Stimulated activated CD8-positive, alpha-beta memory T cell treated with anti-CD3 and anti-CD28 coated beads, Interleukin-4, amount 100 ng/mL, for 1 hour (primary cell): ENCODE measurements at places on chromosomes 2 and 18.

GRCh38 chr2:57437077-57437476 is 609.5 kb upstream of the VRK2 start:
- no peak for DNase-seq

- DNase-seq = no peak
Observed at GRCh38 chr2:170113168-170113894, 64.6 kb upstream of the MYO3B start.

- DNase-seq = no peak
Observed at GRCh38 chr2:7454592-7454991, 537.4 kb downstream of the RNF144A start.

DNA sequence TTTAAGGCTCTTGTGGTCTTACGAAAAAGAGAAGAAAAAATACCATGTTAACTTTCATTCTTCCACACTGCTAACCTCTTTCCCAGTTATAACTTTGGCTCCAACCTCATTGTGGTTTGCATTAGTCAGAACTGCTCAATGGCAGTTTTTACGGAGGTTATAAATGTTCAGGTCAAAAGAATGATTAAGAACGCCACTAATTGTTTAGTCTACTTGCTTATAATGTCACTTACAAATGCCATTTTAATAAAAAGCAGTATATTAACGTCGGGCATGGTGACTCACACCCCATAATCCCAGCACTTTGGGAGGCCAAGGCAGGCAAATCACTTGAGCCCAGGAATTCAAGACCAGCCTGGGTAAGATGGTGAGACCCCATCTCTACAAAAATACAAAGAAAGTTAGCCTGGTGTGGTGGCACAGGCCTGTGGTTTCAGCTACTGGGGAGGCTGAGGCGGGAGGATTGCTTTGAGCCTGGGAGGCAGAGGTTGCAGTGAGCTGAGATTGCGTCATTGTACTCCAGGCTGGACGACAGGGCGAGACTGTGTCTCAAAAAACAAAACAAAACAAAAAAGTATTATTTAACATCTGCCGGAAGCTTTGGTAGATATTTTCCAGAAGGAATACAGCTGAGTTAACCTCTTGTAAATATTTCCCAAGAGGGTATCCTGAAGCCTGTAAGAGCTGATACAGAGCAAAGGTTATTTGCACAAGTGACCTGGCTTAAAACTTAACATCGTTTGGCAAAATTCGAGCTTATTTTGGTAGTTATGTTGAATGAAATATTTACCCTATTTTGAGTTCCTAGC is 5.1 kb downstream of the AGPS start:
- no peak for DNase-seq

- no peak for DNase-seq
Observed at GRCh38 chr18:25074925-25075324, 277.0 kb downstream of the ZNF521 start.

DNA sequence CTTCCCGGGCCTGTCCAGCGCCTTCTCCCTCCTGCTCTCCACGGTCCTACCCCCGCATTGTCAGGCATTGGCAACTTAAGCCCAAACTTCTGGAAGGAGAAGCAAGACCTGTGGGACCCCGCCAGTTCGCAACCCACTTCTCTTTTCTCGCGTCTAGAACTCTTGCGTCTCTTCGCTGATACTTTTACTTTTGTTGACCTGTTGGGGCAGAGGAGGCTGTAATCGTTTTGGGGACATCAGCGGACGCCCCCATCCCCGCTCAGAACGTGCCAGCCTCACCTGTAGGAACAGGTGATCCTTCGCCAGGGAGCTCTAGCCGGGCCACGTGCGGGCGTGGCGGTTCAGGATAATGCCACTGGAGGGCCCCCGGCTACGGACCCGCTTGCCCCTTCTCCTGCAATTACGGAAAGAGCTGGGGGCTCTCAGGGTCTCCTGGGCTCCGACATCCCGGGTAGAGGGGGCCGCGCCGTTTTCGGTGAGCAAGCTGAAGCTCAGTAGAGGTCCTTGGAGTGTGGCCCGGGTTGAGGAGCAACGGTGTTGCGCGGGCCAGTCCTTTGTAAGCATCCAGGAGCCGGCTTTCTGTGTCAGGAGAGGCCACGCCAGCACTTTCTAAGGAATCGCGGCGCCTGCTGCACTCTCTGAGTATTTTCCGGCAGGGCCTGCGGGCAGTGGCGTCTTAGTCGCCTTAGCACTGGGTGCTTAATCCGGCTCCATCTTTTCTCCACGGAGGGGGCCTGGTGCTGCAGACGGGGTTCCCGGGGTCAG is 1.6 kb downstream of the MTCL1 start:
- no peak for DNase-seq

- no peak for DNase-seq
Observed at GRCh38 chr18:37270038-37270665, 295.4 kb downstream of the CELF4 start.

DNA sequence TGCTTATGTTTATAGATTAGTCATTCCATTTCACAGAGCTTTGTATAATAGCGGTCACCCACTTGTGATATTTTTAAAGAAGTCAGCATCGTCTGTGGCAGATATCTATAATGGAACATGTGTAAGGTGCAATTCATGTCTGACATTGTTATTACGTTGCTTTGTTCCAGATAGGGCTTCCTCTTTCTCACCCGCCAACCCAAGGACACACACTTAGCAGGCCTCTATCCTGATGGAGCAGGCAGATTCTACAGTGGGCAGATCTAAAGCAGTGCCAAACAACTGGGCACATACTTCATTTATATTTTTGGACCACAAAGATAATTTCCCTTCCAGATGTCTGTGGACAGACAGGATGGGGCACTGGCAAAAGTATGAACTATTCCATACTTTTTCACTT is 573.1 kb downstream of the TDRD15 start:
- DNase-seq = no peak

DNA sequence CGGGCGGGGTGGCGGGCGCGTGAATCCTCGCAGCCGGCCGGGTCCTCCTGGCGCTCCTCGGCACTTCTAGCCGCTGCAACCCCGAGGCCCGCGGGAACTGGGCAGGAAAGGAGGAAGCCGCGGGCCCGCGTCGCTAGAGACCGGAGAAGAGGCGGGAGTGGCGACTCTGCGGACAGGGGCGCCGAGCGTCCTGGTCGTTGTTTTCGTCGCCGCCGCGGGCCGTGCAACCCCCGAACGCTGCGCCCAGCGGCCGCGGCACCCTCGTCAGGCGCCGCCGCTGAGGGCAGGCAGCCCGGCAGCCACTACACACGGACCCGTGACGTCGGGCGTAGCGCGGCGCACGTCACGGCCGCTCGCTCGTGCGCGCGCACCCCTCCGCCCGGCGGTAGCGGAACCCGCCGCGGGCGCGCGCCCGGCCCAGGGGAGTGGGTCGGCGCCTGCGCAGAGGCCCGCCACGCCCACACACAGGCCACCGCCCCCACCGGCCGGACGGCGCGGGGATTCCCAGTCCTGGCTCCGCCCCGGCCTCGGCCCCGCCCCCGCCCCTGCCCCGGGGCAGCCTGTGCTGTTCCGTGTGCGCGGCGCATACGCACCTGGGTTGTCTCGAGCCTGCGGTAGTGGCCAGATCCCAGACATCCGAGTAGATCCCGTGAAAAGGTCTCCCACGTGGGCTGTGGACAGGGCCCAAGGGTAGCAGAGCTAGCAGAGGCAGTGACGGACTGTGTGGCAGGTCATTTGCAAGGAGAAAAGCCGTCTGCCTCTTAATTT is at the start of gene MAP3K2:
TSS of gene MAP3K2 (minus strand) at position 321 of the 768 bp plus-strand sequence. CDS start 44,846 bp downstream, outside the sequence.
- DNase-seq = peak; percentile 88

DNA sequence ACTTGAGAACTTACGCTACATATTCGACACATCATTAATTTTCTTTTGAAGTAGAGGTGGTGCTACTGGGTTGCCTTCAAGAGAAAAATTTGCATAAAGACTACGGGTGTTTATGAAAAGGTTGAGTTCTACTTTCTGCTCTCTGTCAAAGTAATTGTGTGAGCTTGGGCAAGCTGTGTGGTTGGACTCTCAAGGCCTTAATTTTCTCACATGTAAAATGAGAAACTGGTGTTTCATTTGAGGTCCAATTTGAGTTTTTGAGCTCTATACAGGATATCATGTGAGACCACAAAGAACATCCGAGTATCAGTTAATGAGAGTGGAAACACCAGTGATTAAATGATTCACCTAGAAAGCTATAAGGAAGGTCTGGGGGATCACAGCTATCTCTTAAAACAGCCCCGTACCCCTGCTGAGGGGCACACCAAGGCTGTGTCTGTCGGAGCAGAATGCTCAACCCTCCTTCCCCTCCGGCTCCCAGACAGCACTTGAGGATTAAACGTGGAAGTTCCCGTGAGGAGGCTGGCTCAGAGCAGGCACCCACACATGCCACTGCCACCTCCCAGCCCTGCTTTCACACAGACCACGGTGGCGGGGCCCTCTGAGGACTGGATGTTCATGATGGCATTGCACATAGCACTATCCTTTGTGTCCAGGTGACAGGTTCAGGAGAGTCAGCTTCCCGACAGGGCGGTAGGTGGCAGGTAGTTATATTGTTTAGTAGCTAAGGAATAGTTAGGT is 191.8 kb downstream of the RNF144A start:
- no peak for DNase-seq

GRCh38 chr2:111030260-111030891 is 90.3 kb upstream of the BCL2L11 start:
- DNase-seq = no peak

DNA sequence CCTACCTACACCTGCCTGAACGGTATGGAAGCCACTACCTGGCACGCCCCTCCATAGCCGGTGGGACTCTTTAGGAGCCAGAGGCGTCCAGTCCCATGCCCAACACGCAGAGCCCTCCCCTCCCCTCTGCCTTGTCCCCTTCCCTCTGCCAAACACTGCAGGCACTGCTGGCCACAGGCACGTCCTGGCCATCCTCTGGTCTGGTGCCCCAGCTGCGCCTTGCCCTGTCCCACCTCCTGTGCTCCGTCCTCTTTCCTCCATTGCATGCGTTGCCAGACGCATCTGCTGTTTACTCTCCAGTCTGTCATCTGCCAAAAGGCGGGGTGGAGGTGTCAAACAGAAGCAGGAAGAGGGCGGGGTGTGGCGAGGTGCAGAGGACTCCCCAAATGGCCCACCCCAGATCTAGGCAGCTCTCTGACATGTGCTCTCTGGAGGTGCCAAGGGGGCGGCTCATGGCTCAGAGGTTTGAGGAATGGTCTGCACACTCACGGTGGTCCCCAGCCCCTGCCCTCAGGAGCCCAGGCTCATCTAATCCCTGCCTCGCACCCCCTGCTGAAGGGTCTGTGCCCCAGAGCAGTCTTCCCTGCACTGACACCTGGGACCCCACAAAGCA is 45.1 kb downstream of the HS6ST1 start:
- DNase-seq = no peak

GRCh38 chr2:164782323-164782722 is 59.3 kb downstream of the COBLL1 start:
- DNase-seq = no peak

- no peak for DNase-seq
Observed at GRCh38 chr2:75594596-75594995, 33.9 kb upstream of the EVA1A start.

GRCh38 chr18:9810994-9811705 is 74.6 kb upstream of the TXNDC2 start:
- DNase-seq = no peak

DNA sequence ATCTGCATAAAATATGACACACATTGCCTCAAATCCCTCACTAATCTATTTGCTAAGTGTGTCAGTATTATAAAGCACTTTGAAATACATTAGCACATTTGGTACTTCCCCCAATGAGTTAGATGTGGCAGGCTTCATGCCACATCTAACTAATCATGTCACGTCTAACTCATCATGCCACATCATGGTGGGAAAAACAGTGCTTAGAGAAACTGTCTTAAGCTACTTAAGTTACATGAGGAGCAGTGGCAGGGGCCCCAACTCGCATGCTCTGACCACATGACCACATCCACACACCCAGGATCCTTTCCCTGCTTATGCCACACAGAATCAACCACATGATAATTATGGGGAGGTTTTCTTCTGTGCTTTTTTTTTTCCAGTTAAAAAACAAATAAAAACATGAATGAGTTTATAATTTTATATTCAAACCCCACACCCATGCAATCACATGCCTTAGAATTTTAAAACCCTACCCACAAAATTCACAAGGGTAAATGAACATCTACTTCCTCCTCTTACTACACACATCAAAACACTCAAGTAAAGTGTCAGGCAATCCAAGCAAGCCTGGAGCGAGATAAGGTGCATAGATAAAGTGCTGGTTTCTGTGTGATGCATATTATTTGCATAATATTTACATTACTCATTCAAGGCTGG is 1.6 kb downstream of the ABCA12 start:
- DNase-seq = no peak

- no peak for DNase-seq
Observed at GRCh38 chr2:121128741-121129659, 156.0 kb downstream of the TFCP2L1 start.

GRCh38 chr2:241868661-241869081 is 858 bp upstream of the RTP5 start:
- DNase-seq = no peak

GRCh38 chr2:129085386-129085785 is 766.7 kb upstream of the HS6ST1 start:
- no peak for DNase-seq

- DNase-seq = no peak
Observed at GRCh38 chr2:64930258-64930671, 58.9 kb upstream of the SLC1A4 start.

GRCh38 chr18:22879293-22879692 is 53.8 kb upstream of the RBBP8 start:
- DNase-seq = no peak

GRCh38 chr18:3689986-3690763 is 240.2 kb downstream of the TGIF1 start:
- DNase-seq = no peak

GRCh38 chr2:8304821-8305766 is 376.8 kb upstream of the ID2 start:
- DNase-seq = no peak

DNA sequence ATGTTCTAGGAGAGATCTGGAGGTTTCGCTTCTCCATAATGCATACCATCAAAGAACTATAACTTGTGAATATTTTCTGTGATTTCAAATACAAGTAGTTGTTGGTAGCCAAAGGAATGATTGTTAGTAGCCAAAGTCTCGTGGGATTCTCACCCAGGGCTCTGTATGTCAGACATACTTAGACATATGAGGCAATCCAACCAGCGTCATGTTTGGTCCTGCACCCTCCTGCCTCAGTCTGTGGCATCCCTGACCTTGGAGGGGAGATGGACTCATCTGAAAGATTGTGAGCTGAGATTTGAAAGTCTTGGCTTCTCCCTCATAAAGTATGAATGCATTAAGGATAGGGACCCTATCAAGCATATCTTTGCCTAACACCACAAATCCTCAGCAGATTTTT is 81.2 kb downstream of the CTIF start:
- DNase-seq = no peak

DNA sequence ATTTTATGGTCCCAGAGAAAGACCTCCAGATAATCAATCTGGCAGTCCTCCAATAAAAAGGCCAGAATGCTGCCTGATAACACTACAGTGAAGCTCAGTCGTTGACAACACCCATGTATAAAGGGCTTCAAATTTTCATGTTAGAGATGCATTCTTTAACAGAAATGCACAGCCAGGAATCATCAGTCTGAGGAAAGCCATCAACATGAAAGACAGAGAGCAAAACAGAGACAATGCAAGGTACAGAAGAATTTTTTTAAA is 13.8 kb downstream of the BABAM2 start:
- DNase-seq = no peak

GRCh38 chr2:172889768-172890430 is 154.3 kb downstream of the RAPGEF4 start:
- no peak for DNase-seq

- DNase-seq = no peak
Observed at GRCh38 chr2:69242651-69243051, 144.4 kb downstream of the GFPT1 start.

GRCh38 chr2:41042343-41042742 is 590.5 kb upstream of the SLC8A1 start:
- no peak for DNase-seq

- no peak for DNase-seq
Observed at GRCh38 chr2:46798998-46799698, 116.5 kb downstream of the MCFD2 start.
